ENCODE measurements at places on chromosomes 16 and 17.

DNA sequence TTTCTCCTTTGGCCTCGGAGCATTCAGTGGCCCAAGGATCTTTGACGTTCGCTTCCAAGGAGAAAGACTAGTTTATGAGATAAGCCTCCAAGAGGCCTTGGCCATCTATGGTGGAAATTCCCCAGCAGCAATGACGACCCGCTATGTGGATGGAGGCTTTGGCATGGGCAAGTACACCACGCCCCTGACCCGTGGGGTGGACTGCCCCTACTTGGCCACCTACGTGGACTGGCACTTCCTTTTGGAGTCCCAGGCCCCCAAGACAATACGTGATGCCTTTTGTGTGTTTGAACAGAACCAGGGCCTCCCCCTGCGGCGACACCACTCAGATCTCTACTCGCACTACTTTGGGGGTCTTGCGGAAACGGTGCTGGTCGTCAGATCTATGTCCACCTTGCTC lies 1.4 kb downstream of the AOC3 start:
- no peak for DNase-seq

DNA sequence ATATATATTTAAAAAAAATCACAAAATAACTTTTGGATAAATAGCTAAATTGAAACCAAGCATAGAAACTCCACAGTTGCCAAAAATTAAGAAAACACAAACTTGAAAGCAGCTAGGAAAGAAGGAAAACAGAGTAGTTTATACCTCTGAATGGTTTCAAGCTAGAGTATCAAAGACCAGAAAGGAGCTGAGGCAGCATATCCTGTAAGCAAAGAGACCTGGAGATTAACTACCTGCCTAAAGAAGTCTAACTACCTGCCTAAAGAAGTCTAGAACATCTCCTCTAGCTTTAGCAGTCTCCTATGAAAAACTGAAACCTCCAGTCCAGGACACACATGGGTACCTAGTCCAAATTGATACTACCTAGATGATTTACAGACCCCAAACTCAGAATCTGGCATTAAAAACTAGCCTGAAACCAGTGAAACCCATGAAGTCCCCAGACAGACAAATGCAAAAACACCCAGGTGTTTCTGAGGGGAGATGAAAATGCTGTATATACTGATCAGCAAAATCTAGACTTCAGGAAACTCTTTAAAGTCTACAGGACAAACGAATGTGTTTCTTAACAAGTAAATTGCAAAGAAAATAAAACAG lies 17.6 kb downstream of the APPBP2 start:
- no peak for DNase-seq

- DNase-seq: no peak
Observed at GRCh38 chr16:19165101-19165500, 2.9 kb upstream of the SYT17 start.

GRCh38 chr17:38455288-38455915 lies 27.1 kb downstream of the ARHGAP23 start:
- DNase-seq: no peak

GRCh38 chr17:81095383-81095762 lies 60.4 kb downstream of the BAIAP2 start:
- DNase-seq: no peak

GRCh38 chr16:28526201-28527099 lies 12.3 kb downstream of the NUPR1 start:
- no peak for DNase-seq

DNA sequence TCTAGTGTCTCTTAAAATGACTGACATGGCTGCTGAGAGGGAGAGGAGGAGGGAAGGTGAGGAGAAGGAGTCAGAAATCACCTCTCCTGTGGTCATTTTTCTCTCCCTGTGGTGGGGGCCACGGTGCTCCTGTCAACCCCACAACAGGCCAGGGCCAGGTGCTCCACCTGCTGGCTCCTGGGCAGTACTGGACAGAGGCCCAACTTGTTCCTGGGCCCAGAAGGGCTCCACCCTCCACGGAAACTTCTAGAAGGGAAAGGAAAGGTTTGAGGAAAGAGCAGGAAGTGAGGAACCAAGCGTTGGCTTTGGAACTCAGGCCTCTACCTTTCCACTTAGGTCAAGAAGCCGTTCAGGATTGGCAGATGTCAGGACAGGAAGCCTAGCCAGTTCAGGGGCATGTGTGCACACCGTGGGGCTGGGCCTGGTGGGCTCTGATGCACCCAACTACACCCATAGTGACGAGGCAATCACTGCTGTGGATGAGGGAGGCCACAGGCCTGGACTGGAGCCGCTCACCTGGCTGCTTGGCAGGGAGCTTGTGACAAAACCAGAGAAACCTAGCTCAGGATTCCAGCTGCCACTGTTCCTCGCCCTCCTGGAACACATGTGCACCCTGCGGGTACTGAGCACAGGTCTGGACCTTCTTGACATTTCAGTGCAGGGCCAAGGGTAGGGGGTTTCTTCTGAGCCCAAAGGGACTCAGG lies 36.1 kb downstream of the WNT3 start:
- no peak for DNase-seq

DNA sequence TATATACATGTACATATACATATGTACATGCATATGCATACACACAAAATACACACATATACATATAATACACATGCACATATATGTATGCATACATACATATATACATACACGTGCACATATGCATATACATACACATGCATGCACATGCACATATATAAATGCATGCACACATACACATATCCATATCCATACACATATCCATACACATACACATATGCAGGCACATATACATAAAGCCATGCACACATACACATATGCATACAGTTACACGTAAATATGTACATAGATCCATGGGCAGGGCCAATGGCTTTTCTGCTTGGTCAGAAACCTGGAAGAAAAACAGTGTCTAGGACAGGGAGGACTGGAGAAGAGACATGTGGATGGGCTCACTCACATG lies 23.9 kb upstream of the USP10 start:
- no peak for DNase-seq

All from NCI-H1436 treated with DMSO at 0.1 percent for 48 hours (cell line).